CD4-positive, alpha-beta T cell treated with Interleukin-12 subunit alpha and Interleukin-12 subunit beta, for 1 hour (primary cell): ENCODE measurements at places on chromosomes 6 and 20.

GRCh38 chr6:136745300-136745699, 47.0 kb downstream of the MAP3K5 start:
- no peak for DNase-seq

- no peak for DNase-seq
Observed at GRCh38 chr6:154384191-154384590, 27.6 kb upstream of the IPCEF1 start.

DNA sequence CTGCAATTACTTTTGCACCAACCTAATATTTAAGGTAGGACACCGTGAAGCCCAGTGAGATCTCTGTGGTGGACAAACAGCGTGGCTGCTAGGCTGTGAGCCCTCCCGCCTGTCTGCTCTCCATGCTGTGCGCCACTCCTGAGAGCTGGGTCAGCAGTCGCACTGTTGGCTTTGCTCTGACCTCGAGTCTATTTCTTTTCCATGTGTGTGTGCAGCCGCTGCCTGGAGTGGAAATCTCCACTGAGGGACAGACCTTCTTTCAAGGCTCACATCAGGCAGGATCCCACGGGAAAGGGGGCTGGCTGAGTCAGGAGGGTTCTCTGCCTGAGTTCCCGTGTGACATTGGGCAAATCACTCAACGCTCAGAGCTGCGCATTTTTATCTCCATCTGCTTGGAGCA, 27.1 kb downstream of the RIPOR3 start:
- no peak for DNase-seq

- DNase-seq = no peak
Observed at GRCh38 chr6:126252154-126252553, 87.8 kb upstream of the CENPW start.

- DNase-seq = no peak
Observed at GRCh38 chr6:129605967-129606366, 104.0 kb downstream of the ARHGAP18 start.

DNA sequence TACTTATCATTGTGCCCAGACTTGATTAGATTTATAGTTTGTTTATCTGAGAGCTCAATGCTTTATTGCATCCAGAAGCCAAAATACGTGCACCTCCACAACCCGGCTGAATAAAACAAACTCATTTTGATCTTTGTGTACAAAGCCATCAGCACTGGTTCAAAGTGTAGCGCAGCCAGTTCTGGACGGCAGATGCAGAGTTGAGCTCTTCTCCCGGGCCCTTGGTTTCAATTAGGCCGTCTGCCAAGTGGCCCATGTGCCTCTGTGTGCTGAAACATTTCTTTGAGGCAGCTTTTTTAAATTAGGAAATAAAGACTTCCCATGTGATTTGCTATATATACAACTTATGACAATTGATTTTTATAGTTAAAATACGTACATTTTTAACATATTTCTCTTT, 96.2 kb upstream of the RSPO3 start:
- DNase-seq = no peak

GRCh38 chr20:38893565-38894090, 32.6 kb upstream of the FAM83D start:
- peak; percentile 85 for DNase-seq

DNA sequence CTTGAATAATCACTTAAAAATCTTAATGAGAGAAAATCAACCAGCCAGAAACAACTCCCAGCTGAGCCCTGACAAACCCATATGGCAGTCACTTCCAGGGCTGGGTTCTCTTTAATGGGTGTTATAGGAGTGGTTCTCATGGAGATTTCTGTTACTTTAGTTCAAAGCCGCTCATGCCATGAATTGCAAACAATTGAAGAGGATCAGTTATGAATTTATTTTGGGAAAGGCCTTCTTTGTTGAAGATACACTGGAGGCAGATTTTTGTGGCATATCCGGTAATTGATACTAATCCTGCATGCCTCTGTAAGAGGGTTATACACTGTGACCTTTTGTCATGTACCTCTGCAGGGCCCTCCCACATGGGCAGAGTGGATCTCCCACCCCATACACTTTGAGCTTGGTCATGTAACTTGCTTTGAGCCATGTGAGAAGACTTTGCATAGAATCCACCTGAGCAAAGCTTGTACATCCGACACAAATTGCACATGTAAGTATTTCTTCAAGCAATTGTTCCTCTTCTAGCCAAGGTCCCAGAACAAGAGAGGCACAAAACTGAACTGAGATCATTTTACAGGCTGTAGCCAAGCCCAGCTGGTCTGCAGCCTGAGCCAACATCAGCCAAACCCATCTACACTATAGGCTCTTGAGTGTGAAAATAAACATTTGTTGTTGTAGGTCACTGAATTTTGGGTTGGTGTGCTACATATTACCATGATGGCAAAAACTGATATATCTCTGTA, 492.3 kb downstream of the PREX1 start:
- no peak for DNase-seq

DNA sequence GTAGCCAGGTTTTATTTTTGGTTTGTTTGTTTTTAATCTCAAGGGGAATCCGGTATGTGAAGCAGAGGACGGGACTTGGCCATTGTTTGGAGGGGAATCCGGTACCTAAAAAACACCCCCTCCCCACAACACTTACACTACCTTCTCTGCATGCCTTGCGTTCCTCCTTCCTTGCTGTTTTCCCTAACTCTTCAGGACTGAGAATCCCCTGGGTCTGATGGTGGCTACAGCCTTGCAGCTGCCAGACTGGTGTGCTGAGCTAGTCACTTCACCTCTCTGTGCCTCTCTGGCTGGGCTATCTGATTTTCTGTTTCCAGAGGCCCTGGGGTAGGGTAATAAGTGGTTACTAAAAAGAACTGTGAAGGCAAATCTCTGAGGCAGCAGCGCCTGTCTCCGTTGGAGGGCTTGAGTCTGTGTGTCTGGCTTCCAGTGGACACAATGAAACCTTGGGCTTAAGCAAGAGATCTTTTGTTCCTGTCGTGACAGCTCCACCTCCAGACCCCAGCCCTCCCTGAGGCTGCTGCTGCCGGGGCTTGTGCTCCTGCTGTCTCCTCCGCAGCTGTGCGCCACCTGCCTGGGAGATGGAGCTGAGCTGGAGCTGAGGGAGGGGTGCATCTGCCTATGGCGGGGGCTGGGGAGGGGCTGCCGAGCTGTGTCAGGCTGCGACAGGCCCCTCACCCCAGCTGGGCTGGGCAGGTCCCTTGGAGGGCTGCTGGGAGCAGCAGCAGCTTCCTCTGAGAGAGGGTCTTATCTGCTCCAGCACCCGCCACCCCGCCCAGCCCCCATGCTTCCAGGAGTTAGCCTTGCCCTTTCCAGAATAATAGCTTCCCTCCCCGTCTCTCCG, 65.8 kb upstream of the CCDC167 start:
- DNase-seq = no peak

- no peak for DNase-seq
Observed at GRCh38 chr6:5752391-5752680, 254.4 kb downstream of the NRN1 start.

DNA sequence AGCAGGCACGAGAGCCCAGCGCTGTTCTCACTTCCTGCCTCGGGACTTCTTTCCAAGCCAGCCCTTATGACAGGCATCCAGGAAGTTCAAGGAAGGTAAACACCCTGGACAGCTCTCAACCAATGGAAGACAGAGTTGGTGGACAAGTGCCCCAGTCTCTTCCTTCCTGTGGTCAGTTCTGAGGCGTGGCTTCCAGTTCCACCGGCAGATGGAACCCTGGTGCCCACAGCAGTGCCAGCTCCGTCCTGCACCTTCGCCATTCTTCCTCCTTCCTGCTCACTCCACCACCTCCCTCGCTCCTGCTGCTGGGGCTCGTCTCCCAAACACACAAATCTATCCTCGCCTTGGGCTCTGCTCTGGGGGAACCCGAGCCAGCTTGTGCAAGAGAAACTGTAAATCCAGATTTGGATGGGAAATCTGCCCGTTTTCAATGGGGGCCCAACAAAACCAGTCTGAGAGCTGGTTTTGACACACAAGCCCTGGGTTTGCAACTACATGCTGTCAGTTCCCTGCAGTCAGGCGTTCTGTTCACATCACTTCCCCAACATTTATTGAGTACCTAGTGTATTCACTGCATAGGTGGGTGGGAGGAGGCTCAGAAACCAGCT, 162.7 kb downstream of the GRM4 start:
- DNase-seq = no peak

GRCh38 chr6:27478141-27478705, 5.3 kb upstream of the ZNF184 start:
- DNase-seq = no peak

- DNase-seq = no peak
Observed at GRCh38 chr6:156057869-156058268, 602.2 kb upstream of the NOX3 start.

- DNase-seq = peak; percentile 48
Observed at GRCh38 chr6:166862287-166862977, 93.9 kb downstream of the RNASET2 start.

DNA sequence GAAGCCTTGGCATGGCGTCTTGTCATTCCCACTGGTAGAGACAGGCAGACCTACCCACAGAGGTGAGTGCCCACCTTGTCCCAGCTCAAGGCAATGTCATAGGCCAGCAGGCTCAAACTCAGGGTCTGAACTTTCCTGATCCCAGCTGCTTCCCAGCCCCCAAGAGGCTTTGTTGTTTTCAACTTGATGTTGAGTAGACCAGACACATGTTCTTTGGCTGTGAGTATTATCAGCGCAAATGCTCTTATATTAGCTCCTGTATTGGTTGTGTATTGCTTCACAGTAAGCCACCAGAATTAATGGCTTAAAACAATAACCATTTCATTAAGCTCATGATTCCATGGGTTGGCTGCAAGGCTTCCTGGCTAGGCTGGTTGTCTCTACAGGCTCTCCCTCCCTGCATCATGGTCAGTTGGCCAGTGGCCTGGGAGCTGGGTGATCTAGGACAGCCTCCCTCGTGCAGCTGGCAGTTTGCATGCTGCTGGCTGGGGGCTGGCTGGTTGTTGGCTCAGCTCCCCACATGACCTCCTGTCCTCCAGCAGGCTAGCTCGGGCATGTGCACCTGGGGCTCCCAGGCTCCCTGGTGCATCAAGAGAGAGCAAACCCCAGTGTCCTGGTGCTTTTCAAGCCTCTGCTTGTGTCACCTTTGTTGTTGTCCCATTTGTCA, 21.6 kb downstream of the TOX2 start:
- no peak for DNase-seq

GRCh38 chr6:105803442-105803841, 282.7 kb upstream of the PRDM1 start:
- no peak for DNase-seq

DNA sequence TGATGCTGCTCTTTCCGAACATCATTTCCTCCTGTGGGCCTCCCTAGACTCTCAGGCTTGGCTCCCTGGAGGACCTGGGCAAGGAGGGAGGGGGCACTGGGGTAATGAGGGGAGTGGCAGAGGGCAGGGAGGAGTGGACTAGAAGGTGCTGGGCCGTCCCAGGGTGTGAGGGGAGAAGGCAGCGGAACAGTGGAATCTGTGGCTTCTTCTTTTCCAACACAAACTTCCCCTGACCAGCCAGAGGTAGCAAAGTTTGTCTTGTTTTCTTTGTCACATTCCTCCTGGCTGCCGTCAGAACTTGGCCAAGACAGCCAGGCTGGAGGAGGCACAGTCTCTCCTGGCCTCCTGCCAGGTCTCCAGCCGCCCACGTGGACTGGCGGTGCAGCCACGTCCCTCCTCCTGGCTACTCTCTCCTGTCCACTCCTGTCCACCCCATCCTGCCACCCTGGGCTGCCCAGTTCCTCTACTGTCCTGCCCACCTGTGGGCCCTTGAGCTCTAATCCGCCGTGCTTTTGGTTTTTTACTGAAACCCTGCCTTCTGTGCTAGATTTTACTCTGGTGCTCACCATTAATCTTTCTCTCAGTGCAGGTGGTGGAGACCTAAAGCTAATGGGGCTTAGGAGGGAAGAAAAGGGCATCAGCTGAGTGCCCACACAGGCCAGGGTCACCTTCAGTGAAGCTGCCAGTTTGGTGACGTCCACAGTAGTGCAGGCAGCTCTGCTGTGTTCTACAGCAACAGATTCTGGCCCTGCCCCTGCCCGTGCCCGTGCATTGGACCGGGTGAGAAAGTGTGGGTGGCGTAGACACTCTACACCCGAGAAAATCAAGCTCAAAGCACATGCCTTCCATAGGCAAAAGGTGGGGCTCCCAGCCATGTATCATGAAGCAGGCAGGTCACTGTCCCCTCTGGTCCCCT, 2.8 kb upstream of the CDSN start:
- DNase-seq = no peak

DNA sequence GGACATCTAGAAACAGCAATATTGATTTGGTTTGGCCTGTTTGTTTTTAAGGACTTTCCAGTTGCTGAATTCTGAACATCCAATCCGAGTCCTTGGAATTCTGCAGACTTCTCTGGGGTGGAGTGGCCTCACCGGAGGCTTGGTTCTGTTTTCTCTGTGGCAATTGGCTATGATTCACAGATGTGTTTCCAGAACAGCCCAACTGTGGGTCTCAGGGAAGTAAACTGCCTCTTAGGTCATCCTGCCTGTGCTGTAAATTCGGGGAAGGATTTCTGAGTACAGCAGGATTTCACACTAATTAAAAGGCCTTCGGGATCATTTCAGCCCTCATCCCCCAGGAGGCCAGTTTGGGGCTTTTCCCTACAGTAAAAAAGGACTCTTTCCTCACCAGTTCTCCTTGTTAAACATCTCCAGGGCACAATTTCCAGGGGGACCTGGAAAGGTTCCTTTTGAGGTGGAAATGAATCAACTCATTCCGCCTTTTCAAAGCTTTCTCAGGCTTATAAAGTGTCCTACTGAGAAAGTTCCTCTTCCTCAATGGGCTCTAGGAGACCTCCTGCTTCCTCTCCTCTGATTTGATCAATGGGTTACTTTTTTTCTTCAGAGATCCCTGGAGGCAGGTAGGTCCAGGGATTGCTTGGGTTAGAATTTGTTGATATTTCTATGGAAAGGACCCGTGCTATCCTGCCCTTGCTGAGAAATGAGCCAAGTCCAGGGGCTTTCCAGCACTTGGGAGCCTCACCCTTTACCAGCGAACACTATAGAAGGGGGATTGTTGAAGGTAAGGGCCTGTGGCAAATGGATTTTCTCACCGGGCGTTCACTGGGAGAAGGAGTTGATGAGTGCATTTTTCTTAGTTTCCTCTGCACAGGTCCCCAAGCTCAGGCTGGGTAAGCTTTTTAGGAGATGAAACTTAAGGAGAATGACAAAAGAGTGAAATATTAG, 114.6 kb downstream of the CLIC5 start:
- DNase-seq = no peak

DNA sequence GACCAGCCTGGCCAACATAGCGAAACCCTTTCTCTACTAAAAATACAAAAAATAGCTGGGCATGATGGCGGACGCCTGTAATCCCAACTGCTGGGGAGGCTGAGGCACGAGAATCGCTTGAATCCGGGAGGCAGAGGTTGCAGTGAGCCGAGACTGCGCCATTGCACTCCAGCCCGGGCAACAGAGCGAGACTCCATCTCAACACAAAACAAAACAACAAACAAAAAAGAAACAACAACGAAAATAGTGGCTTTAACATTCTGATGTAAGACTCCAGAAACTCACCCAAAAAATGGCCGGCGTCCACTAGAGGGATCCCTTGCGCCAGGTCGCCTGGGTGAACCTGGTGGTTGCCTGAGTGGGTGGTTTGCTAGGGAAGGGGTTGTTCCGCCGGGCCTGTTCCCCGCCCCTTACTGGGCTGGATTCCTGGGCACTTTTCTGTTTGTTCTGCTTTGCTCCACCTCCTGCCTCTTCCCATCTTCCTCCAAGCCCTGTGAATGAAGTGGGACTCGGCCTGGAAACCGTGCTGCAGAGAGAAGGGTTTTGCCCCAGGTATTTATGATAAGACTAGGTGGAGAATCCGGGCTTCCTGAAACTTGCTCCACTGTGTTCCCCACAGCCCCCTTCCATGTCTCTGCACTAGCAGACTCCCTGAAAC, 1.5 kb downstream of the PABPC1L start:
- DNase-seq = peak; percentile 53

- peak; percentile 59 for DNase-seq
Observed at GRCh38 chr6:106163966-106164877, 78.1 kb downstream of the PRDM1 start.
